Stimulated activated CD4-positive, alpha-beta T cell treated with anti-CD3 and anti-CD28 coated beads, TNF-alpha, amount 100 ng/mL, for 1 hour (primary cell): ENCODE measurements at places on chromosomes 6 and 20.

GRCh38 chr20:31863296-31864085 lies 6.8 kb downstream of the DUSP15 start:
- DNase-seq: no peak

DNA sequence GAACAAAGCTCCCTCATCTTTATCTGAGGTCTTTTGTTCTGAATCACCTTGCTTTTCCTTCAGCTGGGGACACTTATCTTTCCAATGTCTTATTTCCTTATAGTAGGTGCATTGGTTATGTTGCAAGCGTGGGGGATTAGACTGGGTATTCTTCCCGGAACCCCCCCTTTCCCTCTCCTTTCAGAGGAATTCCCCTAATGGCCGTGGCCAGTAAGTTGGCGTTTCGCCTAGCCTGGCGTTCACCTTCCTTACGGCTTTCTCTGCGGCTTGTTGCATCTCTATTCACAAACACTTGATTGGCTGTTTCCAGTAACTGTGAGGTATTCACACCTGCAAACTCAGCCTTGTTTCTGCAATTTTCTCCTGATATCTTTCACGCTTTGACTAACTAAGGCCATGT lies 32.8 kb upstream of the FABP7 start:
- no peak for DNase-seq

DNA sequence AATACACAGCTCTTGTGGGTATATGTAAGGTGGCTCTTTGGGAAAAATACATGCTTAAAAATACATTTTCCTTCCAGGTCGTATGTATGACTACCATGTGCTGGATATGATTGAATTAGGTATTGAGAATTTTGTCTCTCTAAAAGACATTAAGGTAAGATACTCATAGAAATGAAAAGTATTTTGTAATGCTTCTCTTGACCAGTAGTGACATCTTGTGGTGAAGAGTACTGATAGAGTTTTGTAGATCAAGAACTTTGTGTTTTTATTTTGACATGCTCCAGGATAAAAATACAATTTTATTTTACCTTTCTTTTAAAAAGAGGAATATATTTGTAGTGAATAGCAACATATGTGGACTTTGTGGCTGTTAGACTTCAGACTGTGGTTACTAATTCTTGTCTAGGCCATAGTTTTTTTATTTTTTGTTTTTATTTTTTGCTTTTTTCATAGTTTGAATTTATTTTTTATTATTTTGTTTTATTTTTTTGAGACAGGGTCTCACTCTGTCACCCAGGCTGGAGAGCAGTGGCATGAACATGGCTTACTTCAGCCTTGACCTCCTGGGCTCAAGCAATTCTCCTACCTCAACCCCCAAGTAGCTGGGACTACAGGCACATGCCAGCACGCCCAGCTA lies 17.9 kb downstream of the RPF2 start:
- DNase-seq: no peak

- DNase-seq: no peak
Observed at GRCh38 chr6:163373240-163373639, 41.3 kb upstream of the QKI start.

GRCh38 chr20:2340136-2340535 lies 40.6 kb upstream of the TGM6 start:
- no peak for DNase-seq
